T-cell (primary cell): ENCODE measurements at places on chromosomes 11 and 22.

GRCh38 chr11:120358729-120359128 lies 22.5 kb downstream of the ARHGEF12 start:
- H3K36me3 ChIP-seq: no peaks in the 10 kb centered on the region
- H3K27me3 ChIP-seq: peaks cover 2% of the 10 kb centered on the region
- no peak overlapping the region for H3K4me3 ChIP-seq
- no peak overlapping the region for H3K27ac ChIP-seq
- H3K4me1 ChIP-seq: no peaks in the 10 kb centered on the region

- no peak overlapping the region for H3K4me3 ChIP-seq
- peaks cover 5% of the 10 kb centered on the region for H3K27me3 ChIP-seq
- no peaks in the 10 kb centered on the region for H3K36me3 ChIP-seq
- no peaks in the 10 kb centered on the region for H3K4me1 ChIP-seq
These were observed 288.0 kb upstream of the PLET1 start for GRCh38 chr11:112548641-112549040.

GRCh38 chr22:43889201-43889859 lies 2.5 kb downstream of the PNPLA5 start:
- no peaks in the 10 kb centered on the region for H3K36me3 ChIP-seq
- no peak overlapping the region for H3K27ac ChIP-seq
- peaks cover 7% of the 10 kb centered on the region for H3K27me3 ChIP-seq
- no peak for DNase-seq
- peaks cover 19% of the 10 kb centered on the region for H3K4me1 ChIP-seq

GRCh38 chr11:79080551-79080950 lies 360.3 kb downstream of the TENM4 start:
- no peak overlapping the region for H3K4me3 ChIP-seq
- H3K27ac ChIP-seq: no peak overlapping the region
- no peaks in the 10 kb centered on the region for H3K4me1 ChIP-seq
- no peak for DNase-seq
- H3K36me3 ChIP-seq: no peaks in the 10 kb centered on the region

GRCh38 chr11:29243616-29244015 lies 773.2 kb downstream of the KCNA4 start:
- no peak for DNase-seq
- no peaks in the 10 kb centered on the region for H3K36me3 ChIP-seq
- H3K4me3 ChIP-seq: no peak overlapping the region
- no peak overlapping the region for H3K27ac ChIP-seq

- H3K4me3 ChIP-seq: no peak overlapping the region
- H3K27me3 ChIP-seq: peaks cover 25% of the 10 kb centered on the region
- H3K36me3 ChIP-seq: no peaks in the 10 kb centered on the region
- no peak for DNase-seq
- H3K27ac ChIP-seq: no peak overlapping the region
- peaks cover 28% of the 10 kb centered on the region for H3K4me1 ChIP-seq
These were observed 2.8 kb downstream of the PHF21B start for GRCh38 chr22:45006964-45007390.

DNA sequence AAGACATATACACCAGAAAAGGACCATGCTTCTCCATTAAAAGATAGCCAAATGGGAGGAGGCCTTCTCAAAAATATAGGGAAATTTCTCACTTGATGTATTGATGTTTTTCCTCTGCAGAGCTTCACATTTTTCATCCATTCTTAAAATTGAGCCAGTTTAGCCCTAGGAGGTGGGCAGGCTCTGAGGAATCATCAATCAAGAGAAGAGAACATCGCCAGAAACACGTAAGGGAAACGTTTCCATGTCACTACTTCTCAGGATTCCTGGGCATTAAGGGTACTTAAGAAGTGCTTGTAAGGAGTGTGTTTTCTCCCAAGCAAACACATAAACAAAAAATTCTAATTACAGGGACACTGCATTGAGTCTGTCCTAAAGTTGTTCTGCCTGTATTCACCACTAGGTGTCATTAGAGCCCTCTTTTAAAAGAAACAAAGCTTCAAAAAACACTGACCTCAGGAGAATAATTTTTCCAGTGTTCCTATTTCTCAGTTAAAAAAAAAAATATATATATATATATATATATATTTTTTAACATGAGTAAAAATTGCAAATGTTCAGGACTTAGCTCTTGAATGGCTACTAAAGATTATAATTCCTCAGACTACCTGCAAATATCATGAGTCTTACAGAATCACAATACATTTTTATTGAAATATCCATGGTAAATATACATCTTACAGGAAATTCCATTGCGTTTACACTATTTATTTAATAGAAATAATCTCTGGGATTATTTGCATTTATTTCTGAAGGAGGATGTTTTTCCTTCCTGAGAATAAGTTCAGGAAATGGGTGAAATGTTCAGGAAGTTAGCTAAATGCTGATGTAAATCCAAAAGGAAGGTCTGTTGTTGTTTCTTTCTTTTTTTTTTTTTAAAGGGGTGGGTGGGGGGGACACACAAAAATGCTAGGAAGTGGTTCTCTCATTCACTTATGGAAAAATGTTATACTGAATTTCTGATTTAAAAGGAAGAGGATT lies 16.0 kb downstream of the FZD4 start:
- H3K36me3 ChIP-seq: no peaks in the 10 kb centered on the region
- no peak for DNase-seq
- no peak overlapping the region for H3K27ac ChIP-seq
- no peak overlapping the region for H3K4me3 ChIP-seq

GRCh38 chr11:102313238-102313940 lies 3.9 kb upstream of the BIRC3 start:
- peak overlapping the region; percentile 95 for H3K27ac ChIP-seq
- peak overlapping the region; percentile 26 for H3K4me3 ChIP-seq
- H3K4me1 ChIP-seq: peaks cover 7% of the 10 kb centered on the region
- no peaks in the 10 kb centered on the region for H3K36me3 ChIP-seq
- DNase-seq: no peak

- H3K27me3 ChIP-seq: no peaks in the 10 kb centered on the region
- H3K27ac ChIP-seq: no peak overlapping the region
- no peak overlapping the region for H3K4me3 ChIP-seq
- no peak for DNase-seq
- H3K36me3 ChIP-seq: peaks cover 37% of the 10 kb centered on the region
These were observed 12.3 kb downstream of the TOLLIP start for GRCh38 chr11:1297011-1297575.
